ENCODE measurements at places on chromosomes 7 and 10.

- H3K36me3 ChIP-seq: no peaks in the 10 kb centered on the region
- no peaks in the 10 kb centered on the region for H3K27me3 ChIP-seq
- no peak for DNase-seq
- peak overlapping the region; percentile 74 for H3K27ac ChIP-seq
Measured at GRCh38 chr7:30027065-30027456, 559 bp upstream of the FKBP14 start.

GRCh38 chr10:6017781-6018354 is 40.5 kb upstream of the IL15RA start:
- DNase-seq: no peak
- no peaks in the 10 kb centered on the region for H3K27me3 ChIP-seq
- H3K4me1 ChIP-seq: no peaks in the 10 kb centered on the region
- H3K27ac ChIP-seq: no peak overlapping the region
- no peak overlapping the region for H3K4me3 ChIP-seq
- no peaks in the 10 kb centered on the region for H3K36me3 ChIP-seq

GRCh38 chr7:155750255-155751125 is 61.8 kb downstream of the SHH start:
- H3K4me3 ChIP-seq: no peak overlapping the region
- DNase-seq: no peak
- peaks cover 32% of the 10 kb centered on the region for H3K36me3 ChIP-seq
- no peak overlapping the region for H3K27ac ChIP-seq
- H3K27me3 ChIP-seq: no peaks in the 10 kb centered on the region

DNA sequence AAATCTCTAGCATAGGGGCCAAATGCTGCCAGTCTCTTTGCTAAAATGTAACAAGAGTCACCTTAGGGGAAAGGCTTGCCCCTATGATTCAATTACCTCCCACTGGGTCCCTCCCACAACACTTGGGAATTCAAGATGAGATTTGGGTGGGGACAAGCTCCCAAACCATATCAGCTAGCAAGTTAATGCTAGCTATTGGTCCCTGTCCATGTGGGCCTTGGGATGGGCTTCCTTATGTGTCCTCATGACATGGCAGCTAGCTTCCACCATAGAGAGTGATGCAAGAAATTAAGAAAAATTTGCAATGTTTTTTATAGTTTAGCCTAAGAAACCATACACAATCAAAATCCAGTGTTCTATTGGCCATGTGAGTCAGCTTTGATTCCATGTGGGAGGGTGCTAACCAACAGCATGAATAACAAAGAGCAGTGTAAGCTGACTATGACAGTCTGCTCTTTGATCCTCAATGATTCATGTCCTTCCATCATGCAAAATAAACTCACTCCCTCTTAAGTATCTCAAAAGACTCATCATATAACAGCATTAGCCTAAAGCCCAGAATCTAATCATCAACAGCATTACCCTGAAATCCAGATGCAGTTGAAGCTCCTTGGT is 21.7 kb upstream of the ZNF365 start:
- no peak for DNase-seq
- H3K27ac ChIP-seq: no peak overlapping the region
- no peaks in the 10 kb centered on the region for H3K4me1 ChIP-seq
- H3K27me3 ChIP-seq: no peaks in the 10 kb centered on the region
- H3K4me3 ChIP-seq: no peak overlapping the region

DNA sequence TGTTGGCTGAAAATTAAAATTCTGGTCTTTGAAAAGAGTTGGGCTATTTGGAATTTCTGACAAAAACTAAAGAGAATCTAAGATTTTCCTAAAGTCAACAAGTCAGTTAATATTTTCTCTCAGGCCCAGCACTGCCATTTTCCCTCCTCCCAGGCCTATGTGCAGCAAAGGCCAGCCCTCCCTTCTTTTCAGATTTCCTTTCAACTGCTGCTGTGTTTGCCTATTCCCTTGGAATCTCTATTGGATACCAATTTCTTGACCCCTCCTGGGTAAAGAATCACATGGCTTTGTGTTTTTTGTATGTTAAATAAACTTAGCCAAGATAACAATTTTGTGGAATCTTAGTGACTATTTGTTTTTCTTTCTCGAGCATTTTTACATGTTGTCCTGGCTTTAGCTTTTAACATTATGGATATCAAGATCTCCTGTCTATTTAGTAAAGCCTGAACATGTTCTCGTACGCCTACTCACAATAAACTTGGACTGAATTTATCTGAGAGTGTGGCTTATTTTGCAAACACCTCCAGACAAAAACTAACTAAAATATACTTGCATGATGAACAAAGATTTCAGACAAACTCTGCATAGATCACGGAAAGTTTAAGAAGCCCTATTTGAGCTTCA is 19.9 kb downstream of the MACC1 start:
- H3K36me3 ChIP-seq: peaks cover 8% of the 10 kb centered on the region
- H3K4me3 ChIP-seq: no peak overlapping the region
- peaks cover 14% of the 10 kb centered on the region for H3K4me1 ChIP-seq
- no peaks in the 10 kb centered on the region for H3K27me3 ChIP-seq
- DNase-seq: no peak

- no peak overlapping the region for H3K4me3 ChIP-seq
- no peaks in the 10 kb centered on the region for H3K36me3 ChIP-seq
- H3K27me3 ChIP-seq: no peaks in the 10 kb centered on the region
- DNase-seq: no peak
- H3K27ac ChIP-seq: no peak overlapping the region
- peaks cover 14% of the 10 kb centered on the region for H3K4me1 ChIP-seq
Measured at GRCh38 chr10:78626471-78626870, 442.3 kb upstream of the ZMIZ1 start.

DNA sequence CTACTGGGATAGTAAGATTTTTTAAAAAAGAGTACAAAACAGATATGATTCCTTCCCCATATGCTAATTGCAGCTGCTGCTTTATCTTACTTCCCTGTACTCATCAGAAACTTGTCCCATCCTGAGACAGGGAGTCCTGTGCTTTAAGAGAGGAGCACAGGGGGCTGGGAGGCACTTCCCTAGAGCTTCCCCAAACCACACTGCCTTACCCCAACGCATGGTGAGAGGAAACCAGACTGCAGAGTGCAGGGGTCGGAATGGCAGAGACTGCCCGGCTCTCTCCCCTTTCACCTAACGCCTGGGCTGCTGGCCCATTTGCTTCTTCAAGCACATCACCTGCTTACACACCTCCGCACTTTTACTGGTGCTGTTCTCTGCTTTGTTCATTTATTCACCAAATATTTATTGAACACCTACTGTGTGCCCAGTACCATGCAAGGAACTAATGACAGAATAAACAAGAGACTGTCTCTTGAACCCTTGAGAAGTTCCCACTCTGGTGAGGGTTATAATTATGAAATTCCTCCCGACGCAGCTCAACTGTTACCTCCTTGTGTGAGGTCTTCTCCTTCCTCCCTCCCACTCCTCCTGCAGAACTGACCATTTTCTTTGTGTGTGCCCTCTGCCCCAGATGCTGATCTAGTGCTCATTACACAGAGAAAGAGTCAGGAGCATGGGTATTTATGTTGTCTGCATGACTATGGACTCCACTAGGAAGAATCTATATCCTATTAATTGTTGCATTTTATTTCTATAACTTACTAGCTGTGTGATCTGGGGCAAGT is 289.7 kb downstream of the TCF7L2 start:
- H3K4me1 ChIP-seq: no peaks in the 10 kb centered on the region
- H3K27me3 ChIP-seq: peaks cover 2% of the 10 kb centered on the region
- H3K27ac ChIP-seq: no peak overlapping the region
- no peak overlapping the region for H3K4me3 ChIP-seq
- H3K36me3 ChIP-seq: no peaks in the 10 kb centered on the region

DNA sequence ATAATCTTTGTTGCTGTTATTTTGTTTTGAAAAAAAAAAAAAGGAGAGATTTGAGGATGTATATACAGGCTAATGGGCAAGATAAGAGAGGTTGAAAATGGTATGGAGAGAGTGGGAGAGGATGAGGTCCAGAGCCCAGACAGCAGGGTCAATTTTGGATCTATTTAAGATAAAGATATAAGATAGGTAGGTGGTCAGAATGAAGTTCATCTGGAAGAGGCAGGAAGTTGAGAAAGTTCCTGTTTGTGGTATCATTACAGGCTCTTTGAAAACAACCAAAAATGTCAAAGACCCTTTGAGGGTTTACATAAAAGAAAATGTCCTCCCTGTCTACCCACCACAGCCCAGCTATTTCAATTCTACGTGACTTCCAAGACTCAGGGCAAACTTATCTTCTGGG is 7.5 kb downstream of the CEP41 start:
- DNase-seq: no peak
- H3K36me3 ChIP-seq: no peaks in the 10 kb centered on the region
- H3K4me1 ChIP-seq: peaks cover 3% of the 10 kb centered on the region
- H3K27me3 ChIP-seq: no peaks in the 10 kb centered on the region
- no peak overlapping the region for H3K27ac ChIP-seq
- no peak overlapping the region for H3K4me3 ChIP-seq

DNA sequence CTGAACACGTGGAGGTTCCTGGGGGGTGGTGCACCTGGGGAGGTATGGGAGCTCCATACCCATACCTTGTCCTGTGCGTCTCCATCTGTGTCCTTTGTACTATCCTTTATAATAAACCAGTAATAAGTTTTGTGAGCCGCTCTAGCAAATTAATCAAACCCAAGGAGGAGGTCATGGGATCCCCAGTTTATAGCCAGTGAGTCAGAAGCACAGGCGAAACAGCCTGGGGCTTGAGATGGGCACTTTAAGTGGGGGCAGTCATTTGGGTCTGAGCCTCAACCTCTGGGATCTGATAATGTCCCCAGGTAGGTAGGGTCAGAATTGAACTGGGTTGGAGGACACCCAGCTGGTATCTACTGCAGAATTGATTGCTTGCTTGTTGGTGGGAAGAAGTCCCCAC is 16.9 kb downstream of the SNX10 start:
- no peaks in the 10 kb centered on the region for H3K36me3 ChIP-seq
- no peak for DNase-seq
- no peak overlapping the region for H3K27ac ChIP-seq
- no peak overlapping the region for H3K4me3 ChIP-seq

DNA sequence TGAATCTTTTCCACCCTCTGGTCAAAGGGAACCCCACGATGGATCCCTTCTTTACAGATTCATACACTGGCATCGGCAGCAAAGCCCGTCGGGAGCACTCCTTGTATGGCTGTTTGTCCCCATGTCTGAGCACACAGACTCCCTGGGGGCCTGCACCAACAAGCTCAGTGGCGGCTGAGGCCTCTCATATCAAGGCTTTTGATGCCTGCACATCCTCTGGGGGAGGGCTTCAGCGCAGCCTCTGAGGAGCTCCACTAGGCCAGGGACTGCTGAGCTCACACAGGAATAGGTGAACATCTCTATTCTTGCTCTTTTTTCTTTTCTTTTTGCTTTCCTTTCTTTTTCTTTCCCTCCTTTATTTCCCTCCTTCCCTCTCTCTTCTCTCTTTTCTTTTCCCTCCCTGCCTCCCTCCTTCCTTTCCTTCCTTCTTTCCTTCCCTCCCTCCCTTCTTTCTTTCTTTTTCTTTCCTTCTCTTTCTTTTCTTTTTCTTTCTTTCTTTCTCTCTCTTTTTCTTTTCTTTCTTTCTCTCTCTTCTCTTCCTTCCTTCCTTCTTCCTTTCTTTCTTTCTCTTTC is 174.6 kb downstream of the CCDC3 start:
- DNase-seq: no peak
- no peaks in the 10 kb centered on the region for H3K27me3 ChIP-seq
- no peaks in the 10 kb centered on the region for H3K4me1 ChIP-seq
- H3K4me3 ChIP-seq: no peak overlapping the region
- H3K36me3 ChIP-seq: no peaks in the 10 kb centered on the region
- no peak overlapping the region for H3K27ac ChIP-seq

DNA sequence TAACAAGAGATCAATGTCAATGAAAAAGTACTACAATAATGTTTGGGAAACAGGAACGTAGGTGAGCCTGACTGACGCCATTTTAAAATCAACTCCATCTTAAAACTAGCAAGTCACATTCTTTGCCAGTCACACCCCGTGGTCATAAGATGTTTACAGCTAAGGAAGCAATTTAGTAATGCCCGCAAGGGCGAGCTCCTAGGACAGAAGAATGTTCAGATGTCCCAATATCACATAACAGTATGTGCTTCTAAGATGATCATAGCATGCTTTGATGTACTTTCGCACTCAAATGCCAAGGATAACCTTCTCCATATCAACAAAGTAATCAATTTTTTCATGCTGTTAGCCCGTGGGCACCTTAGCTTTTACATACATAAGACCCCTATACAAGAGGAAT is 113.8 kb upstream of the EGFR start:
- no peak overlapping the region for H3K4me3 ChIP-seq
- no peaks in the 10 kb centered on the region for H3K36me3 ChIP-seq
- no peaks in the 10 kb centered on the region for H3K27me3 ChIP-seq
- H3K4me1 ChIP-seq: no peaks in the 10 kb centered on the region
- no peak overlapping the region for H3K27ac ChIP-seq
- no peak for DNase-seq

All from large intestine (tissue), 12 donors.